CD4-positive, alpha-beta T cell treated with Interleukin-10 for 1 hour (primary cell): ENCODE measurements at places on chromosomes 1 and 21.

GRCh38 chr1:14842891-14843290 lies 244.4 kb downstream of the KAZN start:
- DNase-seq, result no peak

DNA sequence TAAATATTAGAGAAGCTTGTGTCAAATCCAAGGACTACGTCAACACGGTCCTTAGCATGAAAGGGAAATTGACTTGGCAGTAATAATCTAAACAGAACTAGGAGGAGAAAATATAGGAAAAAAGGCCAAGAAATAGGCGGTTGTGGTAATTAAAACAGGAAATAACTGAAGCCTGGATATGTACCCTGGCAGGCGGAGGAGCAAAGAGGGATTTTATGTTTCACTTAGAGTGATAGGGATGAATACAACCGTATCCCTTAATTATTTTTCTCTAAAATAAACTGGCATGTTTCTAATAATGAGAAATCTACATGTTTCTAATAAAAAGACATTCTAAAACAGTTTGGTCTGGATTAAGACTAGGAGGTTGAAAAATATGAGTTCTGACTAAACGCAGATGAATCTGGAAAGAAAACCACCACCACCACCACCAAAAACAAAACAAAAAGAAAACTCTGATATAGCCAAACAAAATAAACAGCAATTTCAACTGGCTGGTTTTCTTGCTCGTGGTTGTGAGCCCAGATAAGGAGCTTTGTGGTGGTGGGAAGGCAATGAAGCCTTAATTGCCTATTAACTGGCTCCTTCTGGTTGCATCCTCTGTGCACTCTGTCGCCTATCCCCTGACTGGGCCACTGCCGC lies 334.2 kb upstream of the SNX7 start:
- no peak for DNase-seq

- DNase-seq, result no peak
Measured at GRCh38 chr1:172054172-172054571, 212.9 kb downstream of the DNM3 start.

GRCh38 chr1:57309630-57310029 lies 114.2 kb downstream of the DAB1 start:
- DNase-seq, result no peak

DNA sequence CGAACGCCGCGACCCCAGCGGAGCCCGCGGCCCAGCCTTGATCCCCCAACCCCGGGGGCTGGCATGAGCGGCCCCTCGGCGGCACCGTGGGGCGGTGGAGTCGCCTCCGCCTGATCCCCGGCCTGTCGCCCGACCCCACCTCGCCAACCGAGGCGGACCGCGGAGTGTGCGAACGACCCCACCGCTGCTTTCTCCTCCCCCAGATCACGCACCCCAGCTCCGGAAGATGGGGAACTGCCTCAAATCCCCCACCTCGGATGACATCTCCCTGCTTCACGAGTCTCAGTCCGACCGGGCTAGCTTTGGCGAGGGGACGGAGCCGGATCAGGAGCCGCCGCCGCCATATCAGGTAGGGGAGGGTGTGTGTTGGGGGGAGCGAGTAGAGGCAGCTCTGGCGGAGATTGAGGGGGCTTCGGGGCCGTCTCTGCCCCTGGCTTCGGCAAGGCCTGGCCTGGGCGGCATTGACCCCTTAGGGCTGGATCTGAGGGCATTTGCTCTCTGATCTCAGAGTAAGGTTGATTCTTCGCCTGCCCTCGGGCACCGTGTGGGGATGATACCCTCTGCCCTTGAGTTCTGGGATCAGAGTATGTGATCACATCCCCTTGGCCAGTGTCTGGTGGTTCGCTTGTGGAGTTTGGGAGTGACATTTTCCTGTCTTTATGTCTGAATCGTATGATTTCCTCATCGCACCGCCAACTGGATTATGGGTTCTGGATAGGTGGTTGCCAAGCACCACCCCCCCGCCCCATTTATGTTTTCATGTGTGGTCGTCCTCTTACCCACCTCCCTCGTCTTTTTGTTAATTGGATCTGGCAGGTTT lies 668 bp downstream of the RNF11 start:
- DNase-seq, result peak; percentile 53

DNA sequence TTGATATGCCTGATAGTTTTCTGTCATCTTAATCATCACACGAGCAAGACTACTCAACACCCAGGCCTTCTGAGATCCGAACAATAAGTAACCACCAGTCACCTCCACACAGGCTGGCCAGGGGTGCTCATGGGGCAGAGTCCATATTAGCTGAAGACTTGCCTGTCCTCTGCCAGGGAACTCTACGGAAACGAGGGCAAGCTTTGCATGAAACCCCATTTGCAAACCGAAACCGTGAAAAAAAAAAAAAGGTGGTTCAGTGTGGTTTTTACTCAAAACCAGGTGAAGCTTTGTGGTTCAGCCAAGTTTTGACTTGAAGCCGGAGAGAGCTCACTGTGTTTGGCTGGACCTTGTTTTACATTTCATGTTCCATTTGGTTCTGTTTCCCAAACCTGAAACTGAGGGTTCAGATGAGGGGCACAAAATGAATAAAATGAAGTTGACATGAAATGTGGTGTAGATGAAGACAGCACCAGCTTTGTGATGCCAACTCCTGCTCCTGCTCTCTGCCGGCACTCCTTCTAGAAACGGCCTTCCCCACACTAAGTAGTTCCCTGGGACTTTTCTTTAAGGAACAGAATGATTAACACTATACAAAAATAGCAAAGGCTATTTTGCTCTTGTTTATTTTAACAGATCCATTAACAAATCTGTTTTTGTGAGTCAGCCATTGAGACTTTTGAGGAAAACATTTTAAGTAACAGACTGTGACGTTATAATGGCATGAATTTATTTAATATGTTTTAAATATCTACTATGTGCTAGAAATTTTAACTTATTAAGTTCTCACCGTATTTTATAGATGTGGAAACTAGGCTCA lies 74.7 kb downstream of the RUNX1 start:
- peak; percentile 64 for DNase-seq

GRCh38 chr1:206421616-206422340 lies 48.5 kb upstream of the IKBKE start:
- no peak for DNase-seq

DNA sequence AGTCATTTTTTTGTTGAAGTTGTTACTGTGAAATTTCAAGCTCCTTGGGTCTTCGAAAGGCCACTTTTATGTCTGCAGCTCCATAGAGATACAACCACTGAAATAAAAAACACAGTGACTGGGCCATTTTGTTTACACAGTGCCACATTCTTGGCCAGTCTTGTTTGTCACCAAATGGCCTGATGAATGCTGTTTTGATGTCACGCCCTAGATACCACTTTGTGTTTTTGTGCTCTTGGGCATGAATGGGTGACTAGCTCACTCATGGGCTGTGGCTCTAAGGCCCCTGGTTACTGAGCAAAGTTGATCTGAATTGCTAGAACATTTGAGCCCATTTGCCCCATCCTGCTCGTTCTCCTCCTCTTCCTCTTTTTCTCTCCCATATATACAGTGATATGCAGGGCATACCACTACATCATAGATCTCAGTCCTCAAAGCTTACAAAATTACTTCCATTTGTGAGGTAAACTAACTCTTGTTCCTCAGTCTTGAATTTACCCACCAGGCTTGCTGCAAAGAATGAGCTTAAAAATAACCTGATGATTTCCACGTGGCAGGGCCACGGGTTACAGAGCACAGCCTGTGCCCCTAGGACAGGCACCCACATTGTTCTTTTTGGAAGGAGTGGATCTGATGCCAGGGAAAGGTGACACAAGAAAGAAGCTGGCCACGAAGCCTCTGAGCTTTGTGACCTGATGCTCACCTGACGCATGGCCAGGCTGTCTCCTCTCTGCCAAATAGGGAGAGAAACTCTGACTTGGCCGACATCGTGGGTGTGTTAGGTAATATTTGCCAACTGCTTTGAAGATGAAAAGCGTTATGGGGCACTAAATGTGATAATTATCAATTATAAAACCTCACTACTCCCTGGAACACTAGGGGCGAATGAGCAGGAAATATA lies 92.4 kb downstream of the RUNX1 start:
- DNase-seq, result no peak
